ENCODE measurements at places on chromosomes 11 and 22.

DNA sequence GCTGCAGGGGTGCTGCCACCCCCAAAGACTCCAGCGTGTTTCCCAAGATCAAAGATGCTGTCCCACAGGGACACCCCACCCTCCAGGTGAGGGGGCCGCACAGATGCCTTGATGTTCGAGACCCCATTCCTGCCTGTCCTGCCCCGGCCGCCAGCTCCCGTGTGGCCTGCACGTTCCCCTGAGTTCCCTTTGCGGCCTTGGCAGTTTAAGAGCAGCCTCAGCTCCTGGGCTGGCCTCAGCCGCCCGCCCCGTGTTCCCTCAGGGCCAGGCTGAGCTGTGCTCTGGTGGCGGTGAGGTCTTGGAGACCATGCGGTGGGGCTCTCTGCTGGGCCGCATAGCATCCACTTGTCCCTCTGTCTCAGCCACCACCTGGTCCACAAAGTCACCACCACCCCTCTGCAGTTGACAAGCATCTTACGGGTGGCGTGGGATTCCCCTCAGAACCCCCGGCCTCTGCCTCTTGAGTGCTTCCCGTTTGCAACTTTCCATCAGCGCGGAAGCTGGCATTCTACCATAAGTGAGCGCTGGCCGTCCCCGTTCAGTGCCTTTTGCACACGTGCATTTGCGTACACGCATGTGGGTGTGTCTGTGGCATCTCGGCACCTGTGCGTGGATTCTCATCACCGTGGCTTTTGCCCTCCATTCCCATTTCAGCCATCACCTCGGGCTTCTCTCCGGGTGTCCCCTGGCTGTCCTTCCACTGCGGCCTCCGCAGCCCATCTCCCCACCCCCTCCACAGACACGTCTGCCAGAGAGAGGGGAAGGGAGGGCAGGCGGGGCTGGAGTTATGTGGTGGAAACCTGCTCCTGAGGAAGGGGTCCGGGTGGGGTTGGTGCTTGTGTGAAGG, 35.9 kb downstream of the CTTN start:
- no peak for DNase-seq

GRCh38 chr11:59053387-59053786, 32.7 kb upstream of the GLYATL1B start:
- DNase-seq: peak; percentile 89

- no peak for DNase-seq
Observed at GRCh38 chr11:13680501-13681264, 12.2 kb downstream of the FAR1 start.

DNA sequence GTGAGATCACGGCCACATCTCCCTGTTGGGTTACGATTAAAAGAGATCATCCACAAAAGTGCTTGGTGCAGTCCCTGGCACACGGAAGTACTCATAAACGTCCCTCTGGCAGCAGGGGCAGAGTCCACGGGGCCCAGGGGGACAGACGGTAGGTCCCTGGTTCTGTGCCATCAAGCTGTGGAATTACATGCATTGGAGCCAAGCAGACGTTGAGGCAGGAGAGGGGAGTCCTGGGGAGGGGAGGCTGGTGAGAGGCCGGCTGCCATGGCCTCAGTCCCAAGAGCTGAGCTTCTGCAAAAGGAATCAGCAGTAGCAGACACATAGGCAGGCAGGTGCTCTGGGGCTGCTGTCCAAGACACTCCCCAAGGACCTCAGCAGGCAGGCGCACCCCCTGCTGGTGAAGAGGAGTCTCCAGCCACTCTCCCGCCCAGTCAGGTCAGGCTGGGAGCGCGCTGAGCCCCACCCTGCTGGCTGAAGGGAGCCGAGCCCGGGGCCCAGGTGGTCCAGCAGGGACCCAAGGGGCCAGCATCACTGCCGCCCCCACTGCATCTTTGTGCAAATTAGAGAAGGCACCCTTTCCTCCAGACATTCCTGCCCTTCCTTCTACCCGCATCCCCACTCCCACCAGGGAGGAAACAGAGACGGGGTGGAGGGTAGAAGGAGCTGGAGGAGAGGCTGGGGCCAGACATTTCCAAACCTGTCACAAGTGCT, 7.6 kb upstream of the KCTD17 start:
- DNase-seq: peak; percentile 65

- DNase-seq: no peak
Observed at GRCh38 chr11:114774599-114775361, 96.5 kb downstream of the NXPE2 start.

GRCh38 chr11:64688534-64688982, 34.4 kb downstream of the NRXN2 start:
- DNase-seq: peak; percentile 97

DNA sequence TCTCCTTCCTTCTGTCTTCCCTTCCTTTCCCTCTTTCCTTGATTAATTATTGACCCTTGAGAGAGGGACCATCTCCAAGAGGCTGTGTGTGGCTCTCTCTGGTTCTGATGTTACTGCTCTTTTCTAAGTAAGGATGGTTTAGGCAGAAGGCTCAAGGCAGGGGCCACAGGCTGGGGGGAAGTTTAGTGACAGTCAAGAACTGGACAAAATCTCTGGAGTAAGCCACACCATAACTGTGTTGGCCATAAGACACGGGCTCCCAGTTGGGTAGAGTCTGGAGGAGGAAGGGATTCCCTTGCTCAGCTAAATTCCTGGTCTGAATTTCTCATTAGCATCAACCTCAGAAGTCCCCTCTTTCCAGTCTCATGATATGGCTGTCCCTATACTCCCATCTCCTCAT, 74.7 kb downstream of the BUD13 start:
- DNase-seq: no peak

DNA sequence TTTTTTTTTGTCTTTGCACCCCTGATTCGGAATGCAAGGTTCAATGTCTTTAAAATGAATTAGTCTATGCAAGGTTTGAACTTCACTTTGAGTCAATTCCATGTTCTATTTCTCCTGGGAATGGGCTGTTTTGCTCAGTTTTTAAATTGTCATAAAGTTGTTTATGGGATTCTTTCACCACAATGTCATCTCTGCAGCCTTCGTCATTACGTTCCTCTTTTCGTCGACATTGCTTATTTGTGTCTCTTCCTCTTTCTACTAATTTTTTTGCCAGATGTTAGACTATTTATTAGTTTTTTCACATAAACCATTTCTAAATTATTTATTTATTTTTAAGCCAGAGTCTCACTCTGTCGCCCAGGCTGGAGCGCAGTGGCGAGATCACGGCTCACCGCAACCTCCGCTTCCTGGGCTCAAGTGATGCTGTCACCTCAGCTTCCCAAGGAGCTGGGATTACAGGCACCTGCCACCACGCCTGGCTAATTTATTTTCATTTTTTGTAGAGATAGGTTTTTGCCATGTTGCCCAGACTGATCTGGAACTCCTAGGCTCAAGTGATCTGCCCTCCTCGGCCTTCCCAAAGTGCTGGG, 7.1 kb upstream of the TNNT3 start:
- DNase-seq: no peak

- no peak for DNase-seq
Observed at GRCh38 chr11:122128146-122128545, 12.1 kb upstream of the BLID start.

- DNase-seq: peak; percentile 62
Observed at GRCh38 chr11:133947321-133947756, 9.4 kb downstream of the IGSF9B start.

Measured in stimulated activated CD4-positive, alpha-beta T cell treated with anti-CD3 and anti-CD28 coated beads, Interleukin-2, amount 100 ng/mL, for 24 hours (primary cell).